Hippocampal formation (tissue), 2 donors: ENCODE measurements at places on chromosomes 2 and 18.
A peak's percentile ranks its signal among the peaks of the same experiment; 100 is the strongest.

- DNase-seq, result no peak
Measured at GRCh38 chr2:12289120-12289802, 427.5 kb upstream of the TRIB2 start.

DNA sequence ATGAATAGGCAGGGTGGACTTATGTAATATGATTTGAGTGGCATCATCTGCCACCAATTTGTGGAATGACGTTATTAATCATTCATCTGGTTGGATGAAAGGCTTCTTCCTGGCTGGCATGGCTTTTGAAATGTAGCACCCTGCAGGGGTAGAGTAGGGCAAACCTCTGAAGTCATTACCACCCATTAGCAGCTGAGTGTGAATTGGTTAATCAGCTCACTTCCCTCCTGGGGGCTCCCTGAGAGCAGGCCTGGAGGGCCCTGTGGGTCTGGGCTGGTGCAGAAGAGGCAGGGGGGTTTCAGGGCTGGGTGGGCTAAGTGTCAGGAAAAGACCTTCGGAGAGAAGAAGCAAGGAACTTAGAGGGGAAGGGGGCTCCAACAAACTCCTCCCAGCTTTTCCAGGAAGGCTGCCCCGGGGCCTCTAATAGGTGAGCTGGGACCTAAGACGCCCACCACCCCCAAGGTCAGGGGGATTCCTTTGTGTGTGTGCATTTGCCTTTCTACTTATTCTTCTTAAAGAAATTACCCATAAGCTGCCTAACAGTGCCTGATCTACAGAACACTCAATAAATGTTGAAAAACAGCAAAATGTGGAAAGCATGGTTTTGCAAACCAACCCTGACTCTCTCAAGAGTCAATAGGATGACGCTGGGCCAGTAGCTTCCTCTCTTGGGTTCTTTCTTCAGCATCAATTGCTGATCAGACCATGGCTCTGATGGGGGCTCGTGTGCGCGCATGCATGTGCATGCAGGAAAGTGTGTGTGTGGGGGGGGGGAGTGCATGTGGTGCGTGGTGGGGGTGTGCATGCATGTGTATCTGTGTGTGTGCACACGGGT, 49.7 kb upstream of the ZNF516 start:
- no peak for DNase-seq

DNA sequence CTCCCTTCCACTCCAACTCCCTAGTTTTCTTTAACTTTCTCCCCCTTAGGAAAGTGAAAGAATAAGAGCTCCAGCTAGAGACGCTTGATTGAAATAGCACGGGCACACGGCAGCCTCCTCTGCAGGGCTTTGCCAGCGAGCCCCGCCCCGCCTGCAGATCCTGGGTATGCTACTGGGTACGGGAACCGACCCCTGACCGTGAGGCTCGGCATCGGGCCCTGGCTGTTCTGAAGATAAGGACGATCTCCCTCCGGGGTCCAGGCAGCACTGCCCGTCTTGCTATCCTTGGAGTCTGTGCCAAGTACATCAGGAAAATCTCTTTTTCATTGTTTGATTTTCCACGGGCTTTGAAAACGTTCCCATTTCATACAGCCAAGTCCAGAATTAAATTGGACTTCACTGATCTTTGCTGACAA, 284.5 kb downstream of the MTX2 start:
- DNase-seq, result peak; percentile 38

- DNase-seq, result no peak
Measured at GRCh38 chr18:23864624-23865023, 149.9 kb upstream of the TTC39C start.

- DNase-seq, result no peak
Measured at GRCh38 chr2:29054430-29054829, 19.9 kb downstream of the PCARE start.

DNA sequence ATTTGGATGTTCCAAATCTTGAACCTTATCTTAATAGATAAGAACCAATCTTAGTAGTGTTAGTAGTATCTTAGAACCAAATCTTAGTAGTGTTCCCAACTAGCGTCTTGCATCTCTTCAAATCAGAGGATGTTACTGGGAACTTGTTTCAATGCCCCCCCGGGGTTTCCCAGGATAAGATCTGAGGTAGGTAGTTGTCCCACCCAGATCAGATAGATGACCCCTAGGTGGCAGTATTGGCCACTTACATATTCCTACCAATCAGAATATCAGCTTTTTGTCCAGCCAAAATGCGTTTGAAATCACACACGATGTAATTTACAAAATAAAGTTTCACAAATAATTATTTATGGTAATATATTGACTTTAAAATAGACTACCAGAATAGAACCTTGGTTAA, 314.8 kb downstream of the MBD2 start:
- DNase-seq, result no peak

- no peak for DNase-seq
Measured at GRCh38 chr2:210541290-210541902, 15.0 kb upstream of the CPS1 start.

DNA sequence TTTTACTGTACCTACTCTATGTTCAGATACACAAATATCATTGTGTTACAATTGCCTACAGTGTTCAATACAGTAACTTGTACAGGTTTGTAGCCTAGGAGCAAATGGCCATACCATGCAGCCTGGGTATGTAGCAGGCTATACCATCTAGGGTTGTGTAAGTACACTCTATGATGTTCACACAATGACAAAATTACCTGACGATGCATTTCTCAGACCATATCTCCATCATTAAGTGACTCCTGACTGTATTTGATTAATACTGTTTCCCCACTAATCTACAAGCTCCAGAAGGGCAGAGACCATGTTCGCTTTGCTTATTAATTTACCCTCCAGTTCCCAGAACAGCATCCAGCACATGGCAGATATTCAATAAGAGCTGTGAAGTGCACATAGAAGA, 372.2 kb downstream of the METTL4 start:
- DNase-seq, result no peak

DNA sequence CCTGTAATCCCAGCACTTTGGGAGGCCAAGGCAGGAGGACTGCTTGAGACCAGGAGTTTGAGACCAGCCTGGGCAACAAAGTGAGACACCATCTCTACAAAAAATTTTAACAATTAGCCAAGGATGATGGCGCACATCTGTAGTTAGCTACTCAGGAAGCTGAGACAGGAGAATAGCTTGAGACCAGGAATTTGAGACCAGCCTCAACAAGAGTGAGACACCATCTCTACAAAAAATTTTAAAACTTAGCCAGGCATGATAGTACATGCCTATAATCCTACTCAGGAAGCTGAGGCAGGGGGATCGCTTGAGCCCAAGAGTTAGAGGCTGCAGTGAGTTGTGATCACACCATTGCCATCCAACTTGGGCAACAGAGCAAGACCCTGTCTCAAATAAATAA, 7.0 kb downstream of the MEMO1 start:
- no peak for DNase-seq

DNA sequence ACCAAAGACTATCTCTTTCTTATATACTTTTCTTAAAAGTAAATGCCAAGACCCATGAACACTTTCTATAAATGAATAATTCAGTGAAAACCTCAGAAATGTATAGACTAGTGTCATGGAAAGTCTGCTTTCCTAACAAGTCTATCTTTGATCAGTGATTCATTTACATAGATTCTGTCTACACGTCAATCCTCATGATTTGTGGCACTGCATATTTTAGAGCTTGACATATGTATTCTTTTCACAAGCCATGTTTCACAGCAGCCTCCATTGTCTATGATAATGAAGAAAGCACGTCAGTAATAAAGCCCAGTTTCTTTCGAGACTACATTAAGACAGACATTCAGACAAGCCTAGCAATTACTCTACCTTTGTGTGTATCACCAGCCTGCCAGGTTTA, 486.6 kb downstream of the IRS1 start:
- DNase-seq, result no peak

DNA sequence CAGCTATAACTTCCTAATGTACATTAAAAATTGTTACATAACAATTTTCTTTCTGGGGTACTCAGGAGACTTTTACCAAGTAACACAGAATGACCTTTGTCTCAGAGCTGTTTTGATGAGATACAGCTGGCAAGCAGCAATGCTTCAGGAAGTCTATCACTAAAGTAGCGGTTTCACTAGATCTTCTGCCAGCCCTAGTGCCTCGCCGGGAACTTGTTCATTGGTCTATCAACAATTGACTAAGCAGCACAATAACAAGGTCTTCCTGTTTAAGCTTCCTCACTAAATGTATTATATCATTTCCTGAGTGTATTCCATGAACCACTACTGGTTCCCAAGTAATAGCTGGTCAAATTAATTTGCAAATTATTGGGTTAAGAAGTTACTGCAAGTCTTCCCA, 69.2 kb downstream of the TRIP12 start:
- no peak for DNase-seq

DNA sequence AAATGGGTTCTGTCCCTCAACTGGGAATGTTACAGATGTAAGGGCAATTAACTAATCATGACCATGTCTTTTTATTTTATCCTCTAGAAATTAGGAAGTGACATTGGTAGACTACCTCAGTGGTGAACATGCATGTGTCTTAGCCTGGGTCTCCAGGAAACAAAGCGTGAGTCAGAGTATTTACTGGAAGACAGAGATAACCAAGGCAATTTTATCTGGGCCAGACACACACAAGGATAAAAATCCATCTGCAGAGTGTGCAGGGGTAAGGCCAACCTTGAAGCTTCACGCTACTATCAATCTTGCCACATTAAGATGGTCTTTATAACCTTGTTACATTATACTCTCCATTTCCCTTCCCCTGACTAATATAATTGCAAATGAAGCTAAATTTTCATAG, 487.5 kb downstream of the SUCLG1 start:
- DNase-seq, result no peak

DNA sequence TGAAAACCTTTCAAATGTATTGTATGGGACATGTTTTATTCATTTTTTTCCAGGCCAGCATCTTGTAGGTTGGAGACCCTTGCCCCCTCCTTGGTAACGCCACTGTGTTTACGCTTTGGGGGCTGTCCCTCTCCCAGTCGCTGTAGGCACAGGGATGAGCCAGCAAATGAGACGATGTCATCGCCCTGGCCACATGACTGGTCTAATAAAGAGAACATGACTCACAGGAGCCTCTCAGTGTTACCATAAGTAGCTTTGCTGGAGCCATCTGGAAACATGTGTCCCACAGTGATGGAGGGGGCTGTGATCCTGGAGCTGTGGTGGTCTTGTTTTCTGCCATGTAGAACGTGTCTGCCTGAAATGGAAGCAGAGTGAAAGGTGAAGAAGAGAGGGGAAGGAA, 78.9 kb downstream of the CD8B2 start:
- DNase-seq, result no peak

DNA sequence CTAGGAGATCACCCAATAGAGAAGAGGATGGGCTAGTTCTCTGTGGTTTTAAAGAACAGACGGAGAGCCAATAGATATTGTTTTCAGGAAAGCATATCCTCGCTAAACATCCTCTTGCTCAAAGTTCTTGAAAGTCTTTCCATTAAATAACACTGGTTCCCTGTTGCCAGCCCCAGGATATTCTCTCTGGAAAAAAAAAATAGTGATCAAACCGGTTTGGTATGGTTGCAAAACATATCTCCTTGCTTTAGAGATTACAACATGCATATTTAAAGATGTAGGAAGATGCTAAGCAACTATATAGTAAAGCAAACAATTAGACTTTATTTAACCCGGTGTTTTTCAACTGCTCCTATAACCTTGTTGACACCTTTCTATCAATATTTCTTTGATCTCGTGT, 211.4 kb downstream of the CMPK2 start:
- DNase-seq, result no peak

- no peak for DNase-seq
Measured at GRCh38 chr2:51782921-51783765, 751.2 kb upstream of the NRXN1 start.

- DNase-seq, result no peak
Measured at GRCh38 chr2:197210430-197210829, 100.2 kb downstream of the ANKRD44 start.

GRCh38 chr2:210227290-210228088, 2.2 kb upstream of the ACADL start:
- no peak for DNase-seq

GRCh38 chr2:213225866-213226265, 58.4 kb upstream of the SPAG16 start:
- DNase-seq, result no peak

DNA sequence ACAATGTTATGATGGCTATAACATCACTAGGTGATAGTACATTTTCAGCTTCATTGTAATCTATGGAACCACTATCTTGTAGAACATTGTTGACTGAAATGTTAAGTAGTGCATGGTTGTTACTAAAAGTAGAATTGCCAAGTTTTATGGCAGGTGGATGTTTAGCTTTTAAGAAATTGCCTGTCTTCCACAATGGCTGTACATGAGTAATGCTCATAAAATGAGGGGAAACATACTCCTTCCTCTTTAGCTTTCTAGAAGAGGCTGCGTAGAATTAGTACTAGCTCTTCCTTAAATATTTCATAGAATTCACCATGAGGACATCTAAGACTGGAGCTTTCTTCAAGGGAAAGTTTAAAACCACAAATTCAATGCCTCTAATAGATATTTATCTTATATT, 161.0 kb downstream of the TPGS2 start:
- DNase-seq, result no peak

DNA sequence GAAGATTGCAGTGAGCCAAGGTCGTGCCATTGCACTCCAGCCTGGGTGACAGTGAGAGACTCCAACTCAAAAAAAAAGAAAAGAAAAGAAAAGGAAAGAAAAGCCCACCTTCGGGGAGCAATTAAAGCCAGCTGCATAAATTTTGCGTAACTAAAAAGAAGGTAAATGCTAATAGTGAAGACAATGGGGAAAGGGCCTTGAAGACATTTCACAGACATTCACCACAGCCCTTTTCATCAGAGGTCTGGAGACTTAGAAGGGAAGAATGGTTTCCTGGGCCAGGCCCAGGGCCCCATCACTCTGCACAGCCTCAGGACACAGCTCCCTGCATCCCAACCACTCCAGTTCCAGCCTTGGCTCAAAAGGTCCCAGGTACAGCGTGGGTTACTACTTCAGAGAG, 35.1 kb upstream of the MSH6 start:
- no peak for DNase-seq

DNA sequence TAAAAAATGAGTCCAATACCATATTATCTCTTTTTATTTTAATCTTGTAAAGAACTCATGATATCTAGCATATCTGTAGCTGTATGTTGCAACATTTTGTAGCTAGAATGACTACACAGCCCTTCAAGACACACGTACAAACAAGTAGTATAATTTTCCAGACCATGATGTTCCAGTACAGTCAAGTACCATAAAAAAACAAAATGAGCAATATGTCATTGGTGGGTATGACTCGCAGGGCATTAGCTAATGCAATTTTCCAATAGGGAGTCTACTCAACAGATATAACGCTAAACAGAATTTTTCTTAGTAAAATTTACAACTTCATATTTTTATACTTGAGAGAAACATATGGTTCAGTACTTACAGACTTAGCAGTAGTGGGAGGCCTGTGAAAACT, 53.6 kb upstream of the UGP2 start:
- DNase-seq, result peak; percentile 33

DNA sequence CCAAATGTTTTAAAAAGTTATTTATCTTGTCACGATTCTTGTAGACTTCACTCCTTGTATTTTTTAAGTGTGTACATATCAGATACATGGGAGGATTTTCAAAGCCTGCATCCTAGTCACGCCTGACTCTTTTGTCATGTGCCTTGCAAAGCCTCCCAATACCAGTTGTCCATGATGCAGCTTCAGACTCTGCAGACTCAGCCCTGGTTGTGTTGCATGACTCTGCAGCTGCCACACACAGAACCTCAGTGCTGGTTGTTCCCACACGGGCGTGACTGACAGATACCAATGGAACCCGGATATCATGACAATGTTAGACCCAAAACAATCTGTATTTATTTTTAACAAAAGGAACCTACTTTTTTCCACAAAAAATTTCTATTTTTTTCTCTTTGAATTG, 38.2 kb downstream of the TPO start:
- no peak for DNase-seq

GRCh38 chr2:225052703-225053102, 10.4 kb upstream of the DOCK10 start:
- DNase-seq, result no peak

- DNase-seq, result no peak
Measured at GRCh38 chr2:53127061-53127650, 640.4 kb upstream of the CHAC2 start.
